ENCODE measurements at places on chromosomes 6 and 20. TPM values are rescaled to one million over a fixed set of nuclear protein-coding genes. Genes with fewer than 3 reads are reported as not detected.

- no peak for DNase-seq
Observed at GRCh38 chr6:63759605-63760105, 124.1 kb downstream of the PHF3 start.

The ZBP1 gene
- total RNA-seq, result 31.4 TPM

GRCh38 chr6:40376113-40376650, 211.0 kb downstream of the LRFN2 start:
- no peak for DNase-seq

DNA sequence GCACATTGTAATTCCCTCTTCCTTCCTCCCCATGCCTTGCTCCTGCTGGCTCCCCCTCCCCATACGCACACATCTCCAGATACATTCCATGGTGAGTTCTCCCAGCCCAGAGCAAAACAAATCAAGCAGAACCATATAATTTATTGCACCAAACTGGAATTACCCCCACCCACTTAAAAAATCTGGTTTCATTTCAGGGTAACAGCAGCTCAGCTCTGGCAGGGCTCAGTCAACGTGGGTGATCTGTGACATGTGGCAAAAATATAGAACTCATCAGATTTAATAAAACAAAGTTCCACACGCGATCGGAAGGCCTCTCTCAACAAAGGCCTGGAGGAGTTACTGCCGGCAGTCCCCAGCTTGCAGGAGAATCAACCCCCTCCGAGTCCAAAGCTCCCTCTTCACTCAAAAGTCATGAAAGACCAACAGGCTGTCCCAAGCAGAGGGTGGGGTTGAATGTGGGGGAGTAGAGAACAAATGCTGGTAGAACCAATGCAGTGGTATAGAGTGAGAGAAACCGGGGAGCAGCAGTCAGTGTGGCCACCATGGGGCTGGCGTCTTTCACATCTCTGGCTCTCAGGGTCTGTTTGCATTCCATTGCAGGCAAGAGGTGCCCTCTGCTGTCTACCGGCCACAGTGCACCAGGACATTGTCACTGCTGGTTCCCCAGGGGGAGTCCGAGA, 323.3 kb upstream of the NT5E start:
- no peak for DNase-seq

The CHMP4B gene
- total RNA-seq, result 105 TPM

DNA sequence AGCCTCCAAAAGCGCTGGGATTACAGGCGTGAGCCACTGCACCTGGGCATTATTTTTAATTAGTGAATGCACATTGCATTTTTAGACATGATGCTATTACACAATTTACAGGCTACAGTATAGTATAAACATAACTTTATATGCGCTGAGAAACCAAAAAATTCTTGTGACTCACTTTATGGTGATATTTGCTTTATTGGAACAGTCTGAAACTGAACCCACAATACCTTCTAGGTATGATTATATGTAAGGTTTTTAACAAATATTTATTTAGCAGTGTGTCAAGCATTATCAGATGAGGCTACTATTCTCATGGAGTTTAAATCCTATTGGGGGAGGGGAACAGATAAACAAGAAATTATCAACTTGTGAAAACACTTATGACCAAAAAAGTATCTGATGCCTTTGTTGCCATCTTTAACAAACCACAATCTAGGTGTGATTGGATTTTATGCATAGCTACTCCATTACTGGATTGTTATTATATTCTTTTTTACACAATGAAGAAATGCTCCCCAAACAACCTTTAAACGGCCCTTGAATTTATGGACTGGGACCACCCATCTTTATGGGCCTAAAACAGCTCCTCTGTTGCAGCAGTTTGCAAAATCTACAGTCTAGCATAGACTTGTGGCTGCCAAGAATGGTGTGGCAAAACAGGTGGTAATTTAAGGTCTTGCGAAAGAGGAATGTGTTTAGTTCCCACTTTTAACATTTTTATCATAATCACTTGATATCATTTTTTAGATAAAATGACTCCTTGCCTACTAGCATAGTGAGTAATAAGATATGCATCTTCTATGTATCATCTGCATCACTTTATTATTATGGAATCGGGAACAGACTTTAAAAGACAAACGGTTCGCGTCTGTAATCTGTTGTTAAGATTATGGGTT, 159.2 kb upstream of the C6orf118 start:
- DNase-seq, result no peak

- DNase-seq, result no peak
Observed at GRCh38 chr20:10075606-10076005, 40.8 kb downstream of the ANKEF1 start.

DNA sequence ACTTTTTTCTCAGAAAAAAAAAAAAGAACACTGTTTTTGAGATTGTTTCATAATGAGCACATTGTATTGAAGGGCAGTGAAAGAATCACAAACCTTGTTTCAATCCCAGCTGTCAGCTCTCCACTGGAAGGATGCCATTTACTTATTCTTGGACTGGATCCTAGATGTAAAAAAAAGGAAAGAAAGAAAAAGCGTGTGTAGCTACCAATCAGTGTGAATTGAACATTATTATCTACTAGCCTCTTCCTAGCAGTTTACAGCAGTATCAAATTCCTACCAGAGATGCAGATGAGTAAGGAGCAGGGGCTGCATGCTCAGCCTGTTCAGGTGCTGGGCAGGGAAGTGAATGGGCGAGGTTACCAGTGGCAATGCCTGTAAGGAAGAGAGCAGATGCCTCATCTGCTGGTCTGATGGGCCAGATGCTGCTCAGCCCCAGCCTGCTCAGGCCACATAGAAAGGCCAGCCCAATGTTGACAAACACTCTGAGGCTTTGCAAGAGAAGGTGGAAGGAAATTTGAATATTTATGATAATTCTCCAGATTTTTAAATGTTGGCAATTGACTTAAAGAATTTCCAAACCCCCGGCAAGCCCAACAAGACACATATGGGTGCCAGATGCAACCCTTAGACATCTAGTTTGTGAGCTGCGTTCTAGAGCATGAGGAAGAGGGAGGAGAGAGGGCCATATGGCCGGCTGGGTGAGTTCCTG, 189.5 kb downstream of the IBTK start:
- no peak for DNase-seq

The DNMT3B gene
- total RNA-seq, result 3.7 TPM

- DNase-seq, result no peak
Observed at GRCh38 chr6:136920671-136921380, 1.3 kb upstream of the SLC35D3 start.

- no peak for DNase-seq
Observed at GRCh38 chr6:34073540-34073939, 72.3 kb downstream of the GRM4 start.

The DACT2 gene
- not detected for total RNA-seq

Data from activated CD4-positive, alpha-beta T cell treated with anti-CD3 and anti-CD28 coated beads, Interleukin-2, amount 10 ng/mL, durations not matched to agents 7 days and 5 days (primary cell).